ENCODE measurements at places on chromosomes 7 and 10.

DNA sequence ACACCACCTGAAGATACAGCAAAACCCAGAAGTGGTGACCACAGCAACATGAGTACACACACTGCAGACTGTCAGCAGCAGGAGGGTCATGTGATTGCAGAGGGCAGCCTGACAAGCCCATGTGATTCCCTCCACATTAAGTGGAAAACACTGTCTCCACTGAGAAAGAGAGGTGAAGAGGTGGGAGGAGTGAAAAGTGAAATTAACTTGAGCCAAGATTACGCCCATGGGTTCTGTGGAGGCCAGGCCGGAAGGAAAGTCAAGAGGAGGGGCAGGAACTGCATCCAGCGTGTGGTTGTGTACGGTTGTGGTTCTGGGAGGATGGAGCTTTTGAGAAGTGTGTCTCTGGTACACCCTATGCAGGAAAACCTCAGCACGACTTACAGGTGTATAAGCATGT lies 138.5 kb downstream of the PLXNA4 start:
- no peak for DNase-seq

- no peak for DNase-seq
Observed at GRCh38 chr7:34075523-34076370, 170.4 kb downstream of the BMPER start.

GRCh38 chr10:75763652-75764051 lies 332.2 kb downstream of the LRMDA start:
- no peak for DNase-seq

DNA sequence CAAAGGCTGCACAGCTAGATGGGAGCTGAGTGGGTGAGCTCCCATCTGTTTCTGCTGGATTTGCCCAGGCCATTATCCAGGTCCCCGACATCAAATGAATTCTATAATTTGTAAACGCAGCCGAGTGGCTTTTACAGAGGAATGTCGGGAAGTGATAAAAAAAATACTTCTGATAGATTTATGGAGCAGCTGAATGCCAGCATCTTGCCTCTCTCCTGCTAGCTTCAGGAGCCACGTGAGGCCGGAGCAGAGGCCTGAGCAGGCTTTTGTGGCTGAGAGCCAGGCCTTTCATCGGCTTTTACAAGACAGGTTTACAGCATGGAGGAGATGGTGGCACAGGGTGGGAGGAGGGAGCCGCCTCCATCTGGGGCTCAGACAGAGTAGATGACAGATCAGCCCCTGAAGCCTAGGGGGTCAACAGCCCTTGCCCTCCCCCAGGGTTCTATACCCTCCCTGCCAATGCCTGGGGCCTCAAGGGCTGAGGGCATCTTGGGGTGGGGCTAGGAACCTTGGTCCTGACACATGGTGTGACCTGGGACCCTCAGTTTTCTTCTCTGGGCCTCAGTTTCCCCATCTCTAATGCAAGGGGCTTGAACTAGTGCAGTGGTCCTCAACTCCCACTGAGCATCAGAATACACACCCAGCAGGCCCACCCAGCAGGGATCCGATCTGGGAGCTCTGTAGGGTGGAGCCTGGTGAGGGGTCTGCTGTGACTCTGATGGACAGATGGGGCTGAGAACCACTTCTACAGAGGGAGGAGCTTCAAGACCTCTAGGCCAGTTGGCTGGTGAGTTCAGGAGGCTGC lies 44.2 kb upstream of the PCBD1 start:
- no peak for DNase-seq

DNA sequence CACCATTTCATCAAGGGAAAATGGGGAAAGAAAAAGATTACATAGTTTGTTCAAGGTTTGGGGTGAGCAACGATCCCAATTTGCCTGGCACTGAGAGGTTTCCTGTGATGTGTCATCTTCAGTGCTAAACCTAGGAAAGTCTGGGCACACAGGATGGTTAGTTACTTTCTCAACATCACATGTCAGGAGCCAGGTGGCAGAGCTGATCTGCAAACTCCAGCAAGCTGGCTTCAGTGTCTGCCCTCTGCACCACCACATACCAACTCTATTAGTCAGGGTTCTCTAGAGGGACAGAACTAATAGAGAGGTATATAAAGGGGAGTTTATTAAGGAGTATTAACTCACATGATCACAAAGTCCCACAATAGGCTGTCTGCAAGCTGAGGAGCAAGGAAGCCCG lies 11.3 kb downstream of the ADAM12 start:
- DNase-seq, result no peak

DNA sequence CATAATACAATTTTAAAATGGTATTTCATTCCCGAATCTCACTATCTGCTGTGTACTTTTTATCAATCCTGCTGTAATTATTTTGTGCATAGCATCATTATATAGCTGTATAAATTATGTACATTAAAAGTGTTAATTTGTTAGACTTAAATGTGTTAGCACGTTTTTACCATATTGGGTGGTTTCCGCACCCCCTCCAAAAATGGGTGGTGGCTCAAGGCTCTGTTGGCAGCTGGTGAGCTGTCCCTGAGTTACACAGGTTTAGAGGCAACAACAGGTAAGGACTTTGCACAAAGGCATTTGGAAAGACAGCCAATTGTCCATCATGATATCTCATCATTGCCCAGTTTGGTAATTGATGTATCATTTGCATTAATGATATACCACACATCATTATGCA lies 18.6 kb upstream of the LMTK2 start:
- DNase-seq, result no peak

DNA sequence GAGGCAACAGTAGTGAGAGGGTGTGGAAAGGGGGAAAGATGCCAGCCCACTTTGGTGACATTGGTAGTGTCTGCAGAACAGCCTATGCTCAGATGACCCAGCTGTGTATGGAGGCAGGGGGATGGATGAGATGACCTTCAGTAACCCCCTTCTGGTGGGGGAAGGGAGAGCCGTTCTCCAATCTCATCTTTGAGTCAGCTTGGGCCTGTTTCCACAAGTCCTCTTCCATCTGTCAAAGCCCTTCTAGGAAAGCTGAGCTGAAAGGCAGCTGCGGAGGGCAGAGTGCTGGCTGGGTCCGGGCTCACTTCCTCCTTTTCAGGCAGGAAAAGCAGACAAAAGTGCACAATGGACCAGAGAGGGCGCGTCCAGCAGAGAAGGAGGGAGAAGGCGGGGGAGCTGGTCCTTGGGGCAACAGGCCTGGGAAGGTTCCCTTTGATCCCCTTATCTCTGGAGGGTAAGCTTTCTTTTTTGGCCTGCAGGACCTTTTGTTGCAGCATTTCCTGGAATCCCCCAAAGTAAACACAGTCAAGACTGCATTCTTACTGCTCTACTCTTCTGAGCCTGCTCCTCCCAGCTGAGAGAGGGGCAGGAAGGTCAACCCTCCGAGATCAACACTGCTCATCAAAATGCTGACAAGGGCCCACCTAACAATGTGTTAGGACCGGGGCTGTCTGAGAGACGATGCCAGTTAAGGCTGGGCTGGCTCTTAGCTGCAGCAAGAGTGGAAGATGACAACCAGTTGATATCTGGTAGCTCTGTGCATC lies 1.2 kb upstream of the LRMDA start:
- no peak for DNase-seq

- DNase-seq, result no peak
Observed at GRCh38 chr10:110324805-110325280, 20.1 kb upstream of the SMNDC1 start.

- no peak for DNase-seq
Observed at GRCh38 chr10:70846795-70847194, 31.0 kb downstream of the SGPL1 start.

- DNase-seq, result no peak
Observed at GRCh38 chr10:101028446-101029337, 2.2 kb downstream of the PDZD7 start.

GRCh38 chr7:30224511-30225062 lies 59.8 kb upstream of the ZNRF2 start:
- DNase-seq, result no peak

DNA sequence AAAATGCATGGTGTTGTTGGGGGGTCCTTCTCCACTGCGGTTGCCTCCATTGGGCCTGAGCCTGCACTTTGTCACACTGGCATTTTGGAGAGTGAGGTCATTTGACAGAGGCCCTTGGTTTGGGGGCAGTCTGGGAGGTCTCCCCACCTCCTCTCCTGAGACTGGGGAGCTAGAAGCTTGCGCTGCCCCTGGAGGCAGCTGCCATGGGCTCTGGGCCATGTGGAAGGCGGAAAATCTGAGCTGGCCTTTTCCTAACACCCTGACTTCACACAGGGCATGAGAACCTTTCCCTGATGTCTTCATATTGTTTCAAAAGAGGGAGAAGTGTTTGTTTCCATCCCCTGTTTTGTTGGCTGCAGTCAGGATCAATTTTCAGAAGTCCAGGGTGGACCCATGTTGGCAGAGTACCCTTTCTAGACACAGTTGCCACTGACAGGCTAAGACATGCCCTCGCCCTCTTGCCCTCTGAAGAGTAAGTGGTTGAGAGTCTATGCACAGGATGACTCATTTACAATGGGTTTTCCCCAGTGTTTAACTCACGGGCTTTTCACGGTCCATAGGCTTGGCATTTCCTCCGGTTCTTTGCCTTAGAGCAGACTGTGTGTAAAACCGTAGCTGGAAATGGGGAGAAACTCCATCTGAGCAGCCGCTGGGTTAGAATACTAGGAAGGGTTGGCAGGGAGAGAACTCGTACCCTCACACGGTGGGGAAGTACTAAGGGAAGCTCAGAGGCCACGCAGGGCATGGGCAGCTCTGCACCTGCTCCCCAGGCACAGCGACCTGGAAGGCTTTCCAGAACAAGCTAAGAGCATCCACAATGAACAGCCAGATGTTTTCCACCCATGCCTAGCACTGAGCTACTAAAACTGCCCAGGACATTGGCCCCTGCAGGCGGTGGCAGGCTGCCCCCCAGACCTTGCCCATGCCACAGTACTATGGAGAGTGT lies 655.0 kb downstream of the SDK1 start:
- no peak for DNase-seq

DNA sequence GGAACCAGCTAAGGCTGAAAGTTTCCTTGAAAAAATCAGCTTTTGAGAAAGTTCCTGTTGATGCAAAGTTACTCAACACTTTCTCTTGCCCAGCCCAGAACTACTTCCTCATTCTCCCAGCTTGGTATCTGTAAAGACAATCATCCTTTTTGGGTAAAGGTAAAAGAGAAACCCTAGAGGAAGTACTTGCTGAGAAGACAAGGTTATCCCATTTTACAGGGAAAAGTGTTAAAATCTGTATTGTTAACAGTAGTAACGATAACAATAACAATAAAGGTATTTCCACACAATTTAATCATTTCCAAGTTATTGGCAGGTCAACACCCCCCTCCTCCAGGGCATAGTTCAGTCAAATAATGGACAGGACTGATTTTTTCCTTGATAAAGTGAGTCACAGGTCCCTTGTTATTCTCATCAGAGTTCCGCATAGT lies 2.4 kb downstream of the ALOX5 start:
- DNase-seq, result no peak

- no peak for DNase-seq
Observed at GRCh38 chr7:1692515-1693418, 22.7 kb downstream of the ELFN1 start.

GRCh38 chr7:390761-391410 lies 100.9 kb downstream of the FOXL3 start:
- DNase-seq, result no peak

- no peak for DNase-seq
Observed at GRCh38 chr10:126080879-126081411, 184.6 kb downstream of the FANK1 start.

- no peak for DNase-seq
Observed at GRCh38 chr7:137603043-137603442, 243.7 kb downstream of the DGKI start.

- DNase-seq, result no peak
Observed at GRCh38 chr10:484441-484924, 205.0 kb downstream of the DIP2C start.
